Gastroesophageal sphincter (tissue), 4 donors: ENCODE measurements at places on chromosomes 7 and 10. TPM values are rescaled to one million over a fixed set of nuclear protein-coding genes. Genes with fewer than 3 reads are reported as not detected.

DNA sequence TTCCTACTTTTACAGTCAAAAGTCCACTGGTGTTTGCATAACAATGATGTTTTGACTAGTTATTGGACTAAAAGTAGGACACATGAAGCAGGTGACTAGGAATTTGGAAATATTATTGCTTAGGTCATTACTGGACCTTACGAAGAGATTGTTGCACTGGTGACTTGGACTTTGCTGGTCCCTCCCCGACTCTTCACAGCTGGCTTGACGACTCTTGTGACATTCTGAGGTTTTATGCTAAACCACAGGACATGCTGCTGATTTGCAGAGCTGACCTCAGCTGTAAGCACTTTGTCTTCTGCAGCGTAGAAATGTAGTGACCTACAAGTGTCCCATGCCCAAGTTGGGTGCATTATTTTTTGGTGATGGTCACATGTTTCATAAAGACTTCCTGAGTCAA, 21.9 kb downstream of the PCBD1 start:
- peak; percentile 46 for ATAC-seq

- no peak for ATAC-seq
Observed at GRCh38 chr7:151709141-151710038, 167.5 kb downstream of the PRKAG2 start.

DNA sequence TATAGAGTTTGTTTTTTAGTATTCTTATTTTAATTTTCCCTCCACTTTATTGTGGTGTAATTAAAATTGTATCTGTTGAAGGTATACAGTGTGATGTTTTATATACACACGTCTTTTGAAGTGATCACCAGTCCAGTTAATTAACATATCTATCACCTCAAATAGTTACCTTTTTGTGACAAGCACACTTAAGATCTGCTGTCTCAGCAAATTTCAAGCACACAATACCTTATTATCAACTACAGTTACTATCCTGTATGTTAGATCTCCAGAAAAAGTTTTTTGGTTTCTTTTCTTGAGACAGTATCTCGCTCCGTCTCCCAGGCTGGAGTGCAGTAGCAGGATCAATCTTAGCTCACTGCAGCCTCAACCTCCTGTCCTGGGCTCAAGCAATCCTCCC, 8.7 kb downstream of the WIPI2 start:
- no peak for ATAC-seq

DNA sequence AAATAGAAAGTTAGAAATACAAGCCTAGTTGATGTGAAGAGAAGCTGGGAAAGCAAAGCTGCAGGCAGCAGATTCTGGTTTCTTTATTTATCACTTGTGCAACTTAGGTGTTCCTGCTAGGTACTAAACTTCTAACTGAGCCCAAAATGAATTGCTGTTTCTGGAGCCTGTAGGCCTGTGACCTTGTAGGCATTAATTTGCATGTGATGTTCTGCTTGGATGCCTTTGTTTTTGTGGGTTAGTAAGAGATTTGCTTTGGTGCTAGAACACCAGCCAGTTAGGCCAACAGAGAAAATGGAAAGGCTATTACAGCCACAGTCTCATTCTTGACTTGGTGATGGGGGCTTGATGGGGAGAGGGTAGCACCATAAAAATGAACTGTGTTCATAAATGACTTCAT, 370.7 kb downstream of the PPP1R3A start:
- ATAC-seq: no peak

DNA sequence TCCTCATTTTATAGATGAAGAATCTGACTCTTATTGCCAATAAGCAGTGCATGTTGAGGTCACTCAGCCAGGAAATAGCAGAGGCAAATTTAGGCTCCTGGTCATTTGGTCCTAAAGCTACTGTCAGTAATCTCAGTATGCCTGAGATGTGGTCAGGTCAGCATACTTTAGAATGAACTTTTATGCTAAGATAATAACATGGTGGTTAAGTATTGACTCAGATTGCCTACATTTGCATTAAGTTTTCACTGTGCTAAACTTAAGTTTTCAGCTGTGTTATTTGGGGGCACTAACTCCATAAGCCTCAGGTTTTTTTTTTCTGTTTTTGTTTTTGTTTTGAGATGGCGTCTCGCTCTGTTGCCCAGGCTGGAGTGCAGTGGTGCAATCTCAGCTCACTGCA, 35.9 kb upstream of the CCSER2 start:
- no peak for ATAC-seq

- no peak for ATAC-seq
Observed at GRCh38 chr10:102975483-102976379, 57.6 kb downstream of the CNNM2 start.

GRCh38 chr10:125340903-125341302, 180.5 kb upstream of the CTBP2 start:
- ATAC-seq: no peak

DNA sequence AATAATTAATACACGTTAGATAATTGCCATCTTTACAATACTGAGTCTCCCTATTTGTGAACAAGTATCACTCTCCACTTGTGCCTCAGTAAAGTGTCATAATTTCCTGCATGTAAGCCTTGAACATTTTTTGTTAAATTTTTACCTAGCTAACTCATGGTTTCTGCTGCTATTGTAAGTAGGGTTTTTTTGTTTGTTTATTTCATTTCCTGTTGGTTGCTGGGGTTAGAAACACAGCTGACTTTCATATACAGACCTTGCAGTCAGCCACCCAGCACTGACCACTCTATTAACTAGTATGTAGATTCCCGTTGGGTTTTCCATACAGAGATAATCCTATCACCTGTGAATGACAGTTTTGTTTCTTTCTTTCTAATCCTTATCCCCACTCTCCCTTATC, 133.3 kb downstream of the MPP7 start:
- ATAC-seq: no peak

DNA sequence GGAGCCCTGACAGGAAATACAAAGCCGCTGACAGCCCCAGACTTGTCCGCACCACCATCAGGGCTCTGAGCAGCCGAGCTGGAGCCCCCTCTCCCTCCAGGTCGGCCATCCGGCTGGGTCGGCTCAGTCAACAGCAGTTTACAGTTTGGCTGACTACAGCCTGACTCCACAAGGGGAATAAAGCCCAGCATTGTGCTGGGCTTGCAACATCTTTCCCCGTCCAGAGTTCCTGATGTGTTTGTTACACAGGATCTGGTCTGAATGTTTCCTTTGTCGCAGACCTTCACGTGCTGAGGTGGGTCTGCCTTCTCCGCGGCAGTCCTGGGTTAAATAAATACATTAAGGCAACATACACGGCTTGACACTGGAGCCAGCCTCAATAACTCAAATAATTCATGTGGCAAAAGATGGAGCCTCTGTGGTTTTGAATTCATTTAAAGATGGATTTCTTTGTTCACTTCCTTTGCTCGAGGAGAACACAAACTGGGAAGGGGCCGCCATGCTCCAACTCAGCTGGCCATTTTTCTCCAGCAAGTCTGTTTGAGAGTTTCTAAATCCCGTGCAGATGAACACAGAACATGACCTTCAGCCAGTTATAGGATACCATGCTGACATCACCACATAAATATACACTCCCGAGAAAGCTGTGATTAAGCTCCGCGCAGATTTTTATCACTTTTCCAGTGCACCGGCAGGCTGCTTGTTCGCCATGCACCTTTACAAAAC, 192.1 kb downstream of the WDR11 start:
- ATAC-seq: no peak

DNA sequence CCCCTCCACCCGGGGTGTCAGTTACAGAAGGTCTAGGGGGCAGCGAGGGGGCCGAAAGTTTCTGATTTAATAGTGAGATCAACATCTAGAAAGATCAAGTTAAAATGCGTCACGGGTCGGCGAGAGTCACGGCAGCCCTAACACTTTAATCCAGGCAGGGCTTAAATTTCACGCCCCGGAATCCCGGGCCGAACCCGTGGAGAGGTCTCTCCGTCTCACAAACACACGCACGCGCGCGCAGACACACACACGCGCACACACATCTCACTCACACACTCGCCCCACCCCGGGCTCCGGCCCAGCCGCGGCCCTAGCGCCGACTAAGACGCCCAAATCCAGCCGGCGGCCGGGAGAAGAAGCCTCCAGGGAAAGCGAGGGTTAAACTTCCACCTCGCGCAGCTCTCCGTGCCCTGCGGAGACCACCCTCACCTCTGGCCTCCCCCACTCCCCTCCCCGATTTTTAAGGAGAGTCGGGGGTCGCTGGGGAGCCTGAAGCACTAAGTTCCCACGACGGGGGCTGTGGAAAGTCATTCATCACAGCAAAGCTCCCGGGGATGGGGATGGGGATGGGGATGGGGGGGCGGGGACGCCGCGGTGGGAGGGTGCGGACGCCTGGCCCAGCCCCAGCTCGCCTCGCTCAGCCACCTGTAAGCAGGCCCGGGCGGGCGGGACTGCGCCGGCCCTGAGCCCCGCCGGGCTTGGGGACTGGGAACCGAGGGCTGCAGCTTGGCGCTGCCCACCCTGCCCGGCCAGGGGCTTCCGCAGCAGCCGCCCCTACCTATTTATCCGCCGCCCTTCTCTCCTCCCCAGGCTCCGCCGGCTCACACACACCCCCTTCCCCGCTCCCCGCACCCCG, 1.6 kb downstream of the PDGFA start:
- peak; percentile 16 for ATAC-seq

- no peak for ATAC-seq
Observed at GRCh38 chr10:75000748-75001321, 110.6 kb upstream of the SAMD8 start.

GRCh38 chr7:128838109-128838779, 8.0 kb downstream of the FLNC start:
- ATAC-seq: no peak

DNA sequence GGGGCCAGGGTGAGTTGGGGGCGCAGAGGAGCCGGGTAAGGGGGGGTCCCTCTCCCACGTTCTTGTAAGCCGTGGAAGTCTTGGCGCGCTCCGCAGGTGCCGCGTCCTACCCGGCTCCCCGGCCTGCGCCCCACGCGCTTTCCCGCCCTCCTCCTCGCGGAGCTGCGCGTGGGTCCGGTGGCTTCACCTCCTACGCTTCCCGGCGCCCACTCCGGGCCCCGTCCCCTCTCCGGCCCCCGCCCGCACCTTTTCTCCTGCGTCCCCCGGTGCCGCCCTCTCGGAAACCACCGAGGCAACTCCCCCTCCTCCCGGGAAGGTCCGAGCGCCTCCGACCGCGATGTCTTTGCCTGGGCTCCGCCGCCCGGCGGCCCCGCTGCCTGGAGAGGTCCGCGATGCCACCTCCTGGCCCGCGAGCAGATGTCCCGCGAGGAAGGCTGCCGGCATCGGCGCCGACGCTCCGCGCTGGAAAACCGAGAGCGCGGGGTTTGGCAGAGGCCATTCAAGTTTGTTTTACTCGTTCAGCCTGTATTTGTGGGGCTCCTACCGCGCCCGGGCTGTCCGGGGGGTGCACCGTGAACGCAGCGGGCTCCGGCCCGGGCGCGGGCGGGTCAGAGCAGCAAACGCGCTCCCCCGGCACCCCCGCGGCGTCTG, 2.4 kb upstream of the NKX6-2 start:
- no peak for ATAC-seq

GRCh38 chr7:30616318-30616717, 21.6 kb downstream of the GARS1 start:
- ATAC-seq: no peak

Gene GPR15LG
- not detected for total RNA-seq

Gene VSIR
- 62.5 TPM for total RNA-seq

Gene CUZD1
- 0.54 TPM for total RNA-seq

Gene DNAJC12
- total RNA-seq: 3.8 TPM

Gene ABCB8
- total RNA-seq: 13.2 TPM
